Stomach (tissue), 19 donors: ENCODE measurements at places on chromosomes 13 and 19. TPM values are rescaled to one million over a fixed set of nuclear protein-coding genes. Genes with fewer than 3 reads are reported as not detected.
A peak's percentile ranks its signal among the peaks of the same experiment; 100 is the strongest.

Gene ZNF83
- 115 TPM for total RNA-seq

Gene SAFB2
- 126 TPM for total RNA-seq

Gene UGGT2
- total RNA-seq = 140 TPM

Gene ZNF345
- 9.7 TPM for total RNA-seq

Gene PRTN3
- total RNA-seq = not detected

Gene SLC25A41
- total RNA-seq = not detected

Gene ZNF441
- total RNA-seq = 29.4 TPM

Gene LMTK3
- not detected for total RNA-seq

Gene FFAR1
- total RNA-seq = not detected

Gene KISS1R
- not detected for total RNA-seq

Gene PINLYP
- total RNA-seq = 4.5 TPM

Gene GNA15
- not detected for total RNA-seq

Gene CEBPA
- total RNA-seq = 167 TPM

DNA sequence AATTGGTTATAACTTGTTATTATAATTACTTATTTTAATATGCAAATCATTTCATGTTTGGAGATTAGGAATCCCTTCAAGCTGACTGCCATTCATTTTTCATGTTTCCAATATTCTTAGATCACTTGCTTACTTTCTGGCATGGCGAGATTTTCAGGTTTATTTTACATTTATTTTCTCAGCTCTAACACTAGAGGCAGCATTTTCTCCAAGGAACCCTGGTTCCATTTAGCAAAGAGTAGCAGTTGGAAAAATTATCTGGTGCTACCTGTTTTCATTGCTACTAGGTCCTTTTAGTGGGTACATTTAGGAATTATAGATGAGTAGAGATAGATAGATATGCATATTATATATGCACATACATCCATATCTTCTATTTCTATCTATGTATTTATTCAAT lies 90.9 kb upstream of the TRPC4 start:
- H3K27ac ChIP-seq = no peak overlapping the region
- DNase-seq = no peak
- H3K4me3 ChIP-seq = no peak overlapping the region
- H3K4me1 ChIP-seq = no peaks in the 10 kb centered on the region

DNA sequence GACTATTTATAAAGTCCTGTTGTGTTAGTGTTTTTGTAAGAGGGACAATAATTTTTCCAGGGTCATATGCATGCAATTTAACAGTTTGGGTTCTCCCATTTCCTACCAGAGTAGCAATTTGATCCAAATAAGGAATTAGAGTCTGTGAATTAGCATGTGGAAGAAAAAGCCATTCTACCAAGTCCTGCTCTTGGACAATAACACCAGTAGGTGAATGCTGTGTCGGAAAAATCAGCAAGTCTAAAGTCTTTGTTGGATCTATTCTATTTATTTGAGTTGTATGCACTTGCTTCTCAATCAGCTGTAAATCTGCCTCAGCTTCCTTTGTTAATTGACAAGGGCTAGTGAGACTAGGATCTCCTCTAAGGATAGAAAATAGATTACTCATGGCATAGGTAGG lies 21.4 kb upstream of the IL17D start:
- H3K27ac ChIP-seq = no peak overlapping the region
- peaks cover 5% of the 10 kb centered on the region for H3K36me3 ChIP-seq
- DNase-seq = no peak
- no peaks in the 10 kb centered on the region for H3K4me1 ChIP-seq

DNA sequence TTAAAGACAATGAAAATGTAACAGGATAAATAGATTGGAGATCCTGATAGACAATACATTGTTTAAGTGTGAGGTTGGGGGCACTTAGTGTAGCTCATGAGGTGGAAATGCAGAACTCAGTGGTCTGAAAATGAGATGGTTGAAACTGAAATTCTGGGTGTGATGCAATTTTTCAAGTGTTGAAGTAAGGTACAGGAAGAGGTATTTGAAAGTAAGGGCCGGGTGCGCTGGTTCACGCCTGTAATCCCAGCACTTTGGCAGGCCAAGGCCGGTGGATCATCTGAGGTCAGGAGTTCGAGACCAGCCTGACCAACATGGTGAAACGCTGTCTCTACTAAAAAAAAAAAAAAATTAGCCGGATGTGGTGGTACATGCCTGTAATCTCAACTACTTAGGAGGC lies 113.0 kb downstream of the UFM1 start:
- H3K27ac ChIP-seq = no peak overlapping the region
- H3K4me1 ChIP-seq = no peaks in the 10 kb centered on the region
- DNase-seq = no peak
- no peaks in the 10 kb centered on the region for H3K27me3 ChIP-seq

DNA sequence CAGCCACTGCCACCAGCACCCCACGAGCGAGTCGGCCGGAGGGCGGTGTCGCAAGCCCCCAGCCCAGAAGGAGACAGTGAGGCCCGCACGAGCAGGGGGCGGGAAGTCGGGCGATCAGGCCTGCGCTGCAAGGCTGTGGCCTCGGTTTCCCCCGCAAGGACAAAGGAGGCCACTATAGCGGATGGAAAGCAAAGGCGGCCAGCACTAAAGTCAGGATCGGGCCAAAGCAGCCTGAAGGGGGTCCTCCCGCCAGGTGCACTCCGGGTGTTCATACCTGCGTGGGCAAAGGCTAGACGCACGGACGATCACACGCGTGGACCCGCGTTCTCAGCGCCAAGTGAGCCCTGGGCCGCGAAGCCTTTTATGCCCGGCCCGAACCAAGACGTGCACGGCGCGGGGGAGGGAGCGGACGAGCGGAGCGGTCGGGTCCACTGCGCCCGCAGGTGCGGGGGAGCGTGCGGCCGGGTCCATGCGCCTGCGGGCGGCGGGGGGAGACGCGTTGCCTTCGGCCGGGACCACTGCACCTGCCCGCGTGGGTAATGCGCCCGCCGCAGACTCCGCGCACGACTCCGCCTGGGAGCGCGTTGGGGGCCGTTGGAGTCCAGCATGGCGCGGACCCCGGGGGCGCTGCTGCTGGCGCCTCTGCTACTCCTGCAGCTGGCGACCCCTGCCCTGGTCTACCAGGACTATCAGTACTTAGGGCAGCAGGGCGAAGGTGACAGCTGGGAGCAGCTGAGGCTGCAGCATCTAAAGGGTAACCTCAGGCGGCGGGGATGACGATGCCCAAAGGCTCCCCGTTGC lies at the start of the genes PRDX2 and THSD8:
Gene PRDX2, minus strand, starts transcription at position 335 of the 801 bp plus-strand sequence. CDS start 539 bp downstream, outside the sequence.
Gene THSD8, plus strand, starts transcription at position 604 of the 801 bp plus-strand sequence. Its CDS starts 3 bp downstream, at position 607.
- H3K4me1 ChIP-seq = peaks cover 13% of the 10 kb centered on the region
- DNase-seq = peak; percentile 95
- H3K4me3 ChIP-seq = peak within 1 kb of the TSS; percentile 86
- H3K27me3 ChIP-seq = no peaks in the 10 kb centered on the region
- peaks cover 38% of the 10 kb centered on the region for H3K36me3 ChIP-seq

DNA sequence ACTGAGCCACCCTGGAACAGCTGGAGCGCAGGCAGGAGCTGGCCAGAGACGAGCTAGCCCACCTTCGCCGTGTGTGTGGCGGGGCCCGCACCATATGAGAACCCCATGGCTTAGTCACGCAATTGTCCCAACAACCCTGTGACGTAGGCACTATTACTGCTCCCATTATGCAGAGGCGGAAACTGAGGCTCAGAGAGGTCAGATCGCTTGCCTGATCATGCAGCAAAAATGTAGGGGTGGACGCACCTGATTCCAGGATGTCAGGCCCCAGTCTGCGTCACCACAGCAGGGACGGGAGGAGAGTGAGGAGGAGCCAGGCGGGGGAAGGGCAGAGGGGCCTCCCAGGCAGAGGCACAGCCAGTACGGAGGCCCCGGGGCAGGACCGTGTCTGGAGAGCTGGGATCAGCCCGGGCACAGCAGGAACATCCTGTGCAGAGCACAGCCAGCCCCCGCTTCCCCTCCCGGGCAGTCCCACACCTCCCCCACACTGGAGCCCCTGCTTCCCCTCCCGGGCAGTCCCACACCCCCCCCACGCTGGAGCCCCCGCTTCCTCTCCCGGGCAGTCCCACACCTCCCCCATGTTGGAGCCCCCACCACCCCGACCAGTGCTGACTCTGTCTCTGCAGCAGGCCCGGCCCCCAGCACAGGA lies 16.7 kb downstream of the PIP5K1C start:
- peak overlapping the region; percentile 30 for H3K27ac ChIP-seq
- H3K4me1 ChIP-seq = peaks cover 19% of the 10 kb centered on the region
- H3K27me3 ChIP-seq = no peaks in the 10 kb centered on the region
- no peak for DNase-seq
- H3K36me3 ChIP-seq = peaks cover 20% of the 10 kb centered on the region

- H3K4me1 ChIP-seq = no peaks in the 10 kb centered on the region
- H3K27ac ChIP-seq = no peak overlapping the region
Observed at GRCh38 chr13:93948162-93948922, 531.1 kb downstream of the DCT start.

GRCh38 chr19:13920940-13921747 lies 15.1 kb downstream of the CC2D1A start:
- no peaks in the 10 kb centered on the region for H3K27me3 ChIP-seq
- DNase-seq = peak; percentile 61
- no peaks in the 10 kb centered on the region for H3K4me1 ChIP-seq
- no peak overlapping the region for H3K4me3 ChIP-seq
- peaks cover 74% of the 10 kb centered on the region for H3K36me3 ChIP-seq

GRCh38 chr19:6632002-6632621 lies 37.8 kb downstream of the TNFSF14 start:
- no peaks in the 10 kb centered on the region for H3K36me3 ChIP-seq
- no peak overlapping the region for H3K4me3 ChIP-seq
- H3K27ac ChIP-seq = no peak overlapping the region
- peaks cover 5% of the 10 kb centered on the region for H3K4me1 ChIP-seq
- H3K27me3 ChIP-seq = peaks cover 17% of the 10 kb centered on the region

DNA sequence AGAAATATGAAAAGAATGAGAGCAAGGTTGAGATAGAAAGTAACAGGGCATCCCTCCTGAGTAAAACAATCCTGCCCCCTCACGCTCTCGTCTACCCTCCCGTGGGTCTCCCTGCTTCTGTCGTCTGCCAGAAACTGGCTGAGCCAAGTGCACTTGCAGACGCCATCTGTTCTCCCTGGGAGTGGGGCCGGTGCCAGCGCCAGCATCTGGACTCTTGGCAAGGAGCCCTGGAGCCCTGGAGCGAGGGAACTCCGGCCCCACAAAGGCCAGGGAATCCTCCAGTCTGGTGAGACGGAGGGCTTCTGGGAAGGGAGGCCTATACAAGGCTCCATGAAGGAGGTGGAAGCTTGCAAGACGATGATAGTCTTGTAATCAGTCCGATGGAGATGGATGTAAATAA lies 2.3 kb upstream of the TMEM91 start:
- H3K4me1 ChIP-seq = peaks cover 38% of the 10 kb centered on the region
- H3K27me3 ChIP-seq = no peaks in the 10 kb centered on the region
- peak; percentile 88 for DNase-seq
- no peak overlapping the region for H3K27ac ChIP-seq
- no peak overlapping the region for H3K4me3 ChIP-seq

- no peak overlapping the region for H3K27ac ChIP-seq
- H3K4me3 ChIP-seq = no peak overlapping the region
- DNase-seq = no peak
- no peaks in the 10 kb centered on the region for H3K27me3 ChIP-seq
- H3K36me3 ChIP-seq = no peaks in the 10 kb centered on the region
Observed at GRCh38 chr13:109939180-109939579, 152.8 kb upstream of the IRS2 start.

DNA sequence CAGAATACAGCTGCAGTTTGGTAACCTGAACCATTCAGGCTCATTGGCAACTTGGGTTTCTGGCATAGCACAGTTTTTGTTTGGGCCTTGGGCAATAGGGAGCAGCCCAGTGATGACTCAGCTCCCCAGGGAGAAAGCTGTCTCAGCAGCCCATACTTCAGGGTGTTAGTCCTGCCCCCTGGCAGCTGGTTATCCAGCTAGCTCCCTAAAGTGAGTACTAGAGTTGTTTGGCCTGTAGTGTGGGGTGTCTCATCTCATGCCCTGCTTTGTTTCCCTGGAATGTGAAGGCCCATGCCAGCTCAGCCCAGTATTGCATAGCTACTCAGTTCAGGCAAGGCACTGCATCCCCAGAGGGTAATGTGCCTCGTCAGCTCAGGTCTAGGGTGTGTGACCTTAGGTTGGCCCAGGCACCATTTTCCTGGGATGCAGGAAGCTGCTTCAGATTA lies 18.2 kb upstream of the ZNF543 start:
- no peaks in the 10 kb centered on the region for H3K4me1 ChIP-seq
- DNase-seq = no peak
- H3K4me3 ChIP-seq = no peak overlapping the region

- peak overlapping the region; percentile 24 for H3K4me3 ChIP-seq
- no peaks in the 10 kb centered on the region for H3K36me3 ChIP-seq
- no peaks in the 10 kb centered on the region for H3K27me3 ChIP-seq
- no peak for DNase-seq
Observed at GRCh38 chr13:106472621-106473020, 62.8 kb downstream of the EFNB2 start.

GRCh38 chr13:43876366-43876765 lies 3.2 kb downstream of the CCDC122 start:
- no peak overlapping the region for H3K27ac ChIP-seq
- H3K36me3 ChIP-seq = no peaks in the 10 kb centered on the region
- peaks cover 17% of the 10 kb centered on the region for H3K4me1 ChIP-seq
- DNase-seq = no peak
- no peak overlapping the region for H3K4me3 ChIP-seq
- H3K27me3 ChIP-seq = no peaks in the 10 kb centered on the region

DNA sequence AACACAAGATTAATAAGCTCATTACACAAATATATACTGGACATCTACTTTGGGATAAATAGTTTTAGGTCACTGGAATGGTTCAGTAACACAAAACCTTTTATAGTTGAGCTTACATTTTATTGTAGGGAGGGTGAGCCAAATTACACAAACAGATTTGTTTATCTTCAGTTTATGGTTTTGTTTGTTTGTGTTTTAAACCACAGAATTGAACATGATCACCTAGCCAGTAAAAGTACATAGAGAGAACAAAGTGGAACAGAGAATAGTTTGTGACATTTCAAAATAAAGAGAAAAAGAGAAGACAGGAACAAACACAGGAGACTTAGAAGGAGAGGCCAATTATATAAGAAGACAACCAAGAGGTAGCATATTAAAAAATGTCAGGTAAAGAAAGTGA lies 1930.2 kb upstream of the PCDH20 start:
- H3K4me3 ChIP-seq = no peak overlapping the region
- H3K36me3 ChIP-seq = no peaks in the 10 kb centered on the region
- H3K4me1 ChIP-seq = no peaks in the 10 kb centered on the region
- no peaks in the 10 kb centered on the region for H3K27me3 ChIP-seq
- DNase-seq = no peak

DNA sequence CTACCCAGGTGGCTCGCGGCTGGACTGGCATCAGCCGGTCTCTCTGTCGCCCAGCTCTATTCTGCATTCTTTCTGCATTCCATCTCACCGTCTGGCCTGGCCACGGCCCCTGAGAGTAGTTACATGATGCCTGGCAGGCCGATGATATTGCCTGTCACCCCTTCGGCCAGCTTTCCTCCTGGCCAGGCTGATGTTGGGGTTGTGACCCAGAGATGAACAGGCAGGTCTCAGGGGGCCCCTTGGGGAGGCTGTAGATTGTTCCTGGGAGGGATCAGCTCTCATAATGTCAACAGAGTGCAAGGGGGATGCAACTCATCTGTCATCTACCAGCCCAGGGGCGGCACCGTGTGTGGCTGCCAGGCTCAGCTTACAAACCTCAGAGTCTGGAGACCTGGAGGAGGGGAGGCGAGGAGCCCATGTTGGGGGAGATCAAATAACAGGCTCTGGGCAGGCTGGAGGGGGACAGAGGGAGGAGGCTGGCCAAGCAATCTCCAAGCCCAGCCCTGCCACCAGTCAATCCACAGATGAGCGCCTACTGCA lies 13.6 kb upstream of the FBXO17 start:
- H3K27ac ChIP-seq = no peak overlapping the region
- no peaks in the 10 kb centered on the region for H3K4me1 ChIP-seq
- H3K36me3 ChIP-seq = no peaks in the 10 kb centered on the region
- peak; percentile 39 for DNase-seq
- H3K27me3 ChIP-seq = no peaks in the 10 kb centered on the region
- H3K4me3 ChIP-seq = no peak overlapping the region
